ENCODE measurements at places on chromosomes 12 and 14.

GRCh38 chr12:93634416-93634815 lies 42.8 kb upstream of the CRADD start:
- DNase-seq: no peak

DNA sequence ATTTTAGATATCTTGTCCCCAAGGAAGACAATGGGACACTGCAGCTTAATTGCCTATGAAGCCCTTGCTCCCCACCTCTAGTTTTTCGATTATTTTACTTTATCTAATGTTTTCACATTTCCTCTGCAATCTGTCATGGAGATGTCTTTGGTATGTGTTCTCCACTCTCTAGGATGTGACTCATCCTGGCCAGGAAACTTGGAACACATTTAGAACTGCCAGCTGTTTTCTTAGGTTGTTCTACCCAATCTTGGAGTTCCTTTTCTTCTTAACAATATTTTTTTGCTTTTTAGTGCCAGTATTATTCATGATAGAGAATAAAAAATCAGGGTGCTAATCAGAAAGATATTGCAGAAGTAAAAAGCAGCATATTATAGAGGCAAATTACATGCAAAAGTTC lies 101.7 kb upstream of the CLEC14A start:
- no peak for DNase-seq

- DNase-seq: no peak
Observed at GRCh38 chr12:77392467-77393088, 327.2 kb upstream of the E2F7 start.

- no peak for DNase-seq
Observed at GRCh38 chr12:67649261-67649569, 670 bp downstream of the DYRK2 start.

- no peak for DNase-seq
Observed at GRCh38 chr12:57135527-57136326, 7.4 kb downstream of the LRP1 start.

DNA sequence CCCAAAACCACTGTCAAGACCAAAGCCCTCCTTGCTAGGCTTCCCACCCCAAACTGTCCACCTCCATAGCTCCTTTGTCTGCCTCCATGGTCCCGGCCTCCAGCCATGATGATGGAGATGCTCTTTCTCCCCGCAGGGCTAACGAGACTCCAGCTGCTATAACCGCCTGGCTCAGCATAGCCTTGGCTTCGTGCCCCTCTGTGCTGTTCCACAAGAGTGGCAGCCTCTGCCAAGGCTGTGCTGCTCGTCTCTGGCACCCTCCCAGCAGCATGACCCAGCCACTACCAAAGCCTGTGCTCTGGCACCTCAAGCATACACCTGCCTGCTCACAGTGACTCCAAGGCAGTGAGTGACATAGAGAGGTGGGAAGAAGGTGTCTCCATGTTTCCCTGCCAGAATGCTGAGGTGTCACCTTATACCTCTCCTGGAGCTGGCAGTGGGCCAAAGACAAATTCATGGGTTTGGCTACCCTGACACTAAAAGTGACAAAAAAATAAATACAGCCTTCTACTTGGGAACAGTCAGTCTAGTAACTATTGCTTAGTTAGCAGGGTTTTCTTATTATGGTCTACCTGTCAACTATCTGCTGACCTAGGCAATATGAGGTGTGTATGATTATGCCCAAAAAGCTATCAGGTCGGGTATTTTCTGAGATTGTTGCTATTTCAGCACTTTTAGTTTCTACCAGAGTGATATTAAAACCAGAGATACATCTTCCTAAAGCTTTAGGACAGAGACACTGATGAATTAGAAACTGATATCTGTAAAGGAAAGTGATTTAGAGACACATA lies 16.1 kb upstream of the KRT73 start:
- DNase-seq: no peak

GRCh38 chr12:106304001-106304421 lies 1.5 kb downstream of the TCP11L2 start:
- no peak for DNase-seq

GRCh38 chr14:57171363-57171762 lies 97.3 kb downstream of the EXOC5 start:
- no peak for DNase-seq

DNA sequence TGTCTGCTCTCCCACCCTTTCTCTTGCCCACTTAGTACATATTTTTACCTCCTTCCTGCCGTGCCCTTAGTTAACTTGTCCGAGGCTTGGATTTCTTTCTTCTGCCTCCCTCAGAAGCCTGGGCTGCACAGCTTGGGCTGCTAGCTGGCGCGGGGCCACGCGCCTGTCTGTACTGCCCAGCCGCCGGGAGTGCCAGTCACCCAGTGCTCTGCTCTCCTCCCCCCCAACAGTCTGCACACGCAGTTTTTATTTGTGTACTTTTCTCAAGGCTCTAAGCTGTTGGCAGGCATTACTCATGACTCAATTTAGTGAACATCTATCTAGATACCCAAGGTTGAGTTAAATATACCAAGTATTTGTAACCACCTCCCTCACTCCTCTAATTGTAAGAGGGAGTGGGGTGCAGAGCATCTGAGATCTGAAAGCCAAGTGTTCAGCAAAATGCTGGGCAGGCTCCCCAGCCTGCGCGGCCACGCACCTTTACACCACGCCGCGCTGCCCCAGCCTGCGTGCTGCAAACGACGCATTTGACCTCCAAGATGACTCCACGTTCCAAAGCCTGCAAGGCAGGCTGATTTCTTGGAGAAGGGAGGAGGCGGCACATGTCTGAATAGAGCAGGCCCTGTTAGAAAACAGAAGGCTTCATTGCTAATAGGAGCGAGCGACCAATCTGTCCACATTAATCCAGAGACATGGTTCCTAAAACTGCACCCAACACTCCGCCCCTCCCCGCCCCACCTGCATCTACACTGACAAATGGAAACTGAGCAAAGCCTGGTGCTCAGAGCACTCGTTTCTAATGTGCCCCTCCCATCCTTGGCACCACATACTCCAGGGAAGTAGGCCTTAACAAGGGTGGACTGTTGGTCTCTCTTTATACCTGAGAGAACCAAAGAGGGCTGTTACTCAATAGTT lies 18.2 kb upstream of the CACNA2D4 start:
- no peak for DNase-seq

DNA sequence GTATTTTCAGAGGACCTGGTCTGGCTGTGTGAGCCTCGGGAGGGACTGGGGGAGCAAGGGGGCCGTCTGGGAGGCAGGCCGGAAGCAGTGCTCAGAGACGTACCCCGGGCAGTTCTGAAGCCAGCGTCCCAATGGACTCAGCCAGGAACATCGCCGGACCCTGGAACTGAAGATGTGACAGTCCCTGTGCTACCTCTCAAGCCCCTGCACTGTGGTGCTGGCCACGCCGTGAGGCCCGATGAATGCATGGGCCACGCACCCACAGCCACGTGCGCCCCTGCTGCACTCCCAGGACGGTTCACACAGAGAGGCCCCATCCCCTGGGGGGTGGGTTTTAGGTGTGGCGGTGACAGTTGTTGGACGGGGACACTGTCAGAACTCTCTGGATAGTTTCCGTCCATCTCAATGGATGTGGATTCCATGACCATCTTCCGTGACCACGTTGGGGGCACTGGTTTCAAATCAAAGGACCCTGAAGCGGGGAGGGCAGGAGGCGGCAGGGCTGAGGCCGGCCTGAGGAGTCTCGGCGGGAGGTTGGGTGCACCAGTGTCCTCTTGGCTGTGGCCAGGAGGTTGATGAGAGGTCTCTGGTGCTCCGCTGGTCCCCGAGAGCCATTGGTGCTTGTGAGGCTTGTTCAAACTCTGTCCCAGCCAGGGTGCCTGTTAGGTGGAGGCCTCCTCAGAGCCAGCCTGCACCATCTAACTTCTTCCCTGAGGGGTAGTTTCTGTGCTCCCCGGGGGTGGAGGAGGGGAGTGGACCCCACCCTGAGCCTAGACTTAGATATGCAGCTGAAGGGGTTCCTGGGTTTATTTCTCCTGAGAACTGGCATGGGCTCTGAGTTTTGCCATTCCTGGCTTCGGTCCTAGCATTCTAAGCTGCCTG lies 36.3 kb upstream of the TSPAN9 start:
- no peak for DNase-seq

DNA sequence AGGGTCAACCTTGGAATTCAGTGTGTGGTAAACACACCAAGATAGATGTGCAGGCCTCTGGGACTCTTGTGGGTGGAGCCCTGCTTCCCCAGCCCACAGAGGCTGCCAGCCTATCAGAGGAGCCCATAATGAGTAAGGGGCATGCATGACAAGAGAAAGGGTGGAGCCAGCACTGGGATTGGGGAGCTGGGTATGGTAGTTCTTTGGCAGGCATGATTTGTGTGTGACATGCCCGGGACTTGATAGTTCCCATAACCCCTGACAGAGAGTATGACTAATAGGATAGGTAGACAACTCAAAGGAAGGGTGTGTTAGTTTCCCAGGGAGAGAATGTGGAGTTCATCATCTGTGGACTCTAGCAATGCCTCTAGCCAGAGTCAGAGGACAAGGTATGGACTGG lies 143.0 kb downstream of the EMP1 start:
- DNase-seq: no peak

DNA sequence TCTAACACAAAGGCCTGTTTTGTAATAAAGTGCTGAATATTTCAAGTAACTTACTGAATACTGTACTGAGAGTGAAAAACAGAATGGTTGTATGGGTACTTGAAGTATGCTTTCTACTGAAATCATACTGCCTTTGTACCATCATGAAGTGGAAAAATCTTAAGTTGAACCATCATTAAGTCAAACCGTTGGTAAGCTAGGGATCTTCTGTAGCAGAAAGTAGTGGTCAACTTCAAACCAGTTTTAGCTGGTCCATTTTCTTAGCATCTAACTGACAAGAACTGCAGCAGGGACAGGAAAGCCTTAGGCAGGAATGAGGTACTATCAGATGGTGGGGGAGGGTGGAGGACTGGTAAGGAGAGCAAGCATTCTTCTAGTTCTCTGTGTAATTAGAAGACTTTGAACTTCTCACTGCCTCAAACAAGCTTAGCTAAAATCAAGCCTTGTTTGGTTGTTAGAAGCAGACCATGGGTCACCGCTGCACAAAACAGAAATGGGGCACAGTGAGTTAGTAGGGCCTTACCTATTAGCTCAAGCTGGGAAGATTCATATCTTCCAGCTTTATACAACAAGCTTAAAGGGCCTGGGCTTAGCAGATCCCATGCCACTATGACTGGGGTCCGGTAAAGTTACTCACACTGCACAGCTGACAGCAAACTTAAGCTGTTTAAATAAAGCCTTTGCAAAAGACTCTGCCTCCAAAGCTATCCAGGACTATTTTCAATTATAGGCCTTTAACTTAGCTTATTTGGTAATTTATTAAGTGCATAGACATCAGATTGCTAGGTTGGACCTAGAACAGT lies 73.8 kb downstream of the ACADS start:
- DNase-seq: no peak

DNA sequence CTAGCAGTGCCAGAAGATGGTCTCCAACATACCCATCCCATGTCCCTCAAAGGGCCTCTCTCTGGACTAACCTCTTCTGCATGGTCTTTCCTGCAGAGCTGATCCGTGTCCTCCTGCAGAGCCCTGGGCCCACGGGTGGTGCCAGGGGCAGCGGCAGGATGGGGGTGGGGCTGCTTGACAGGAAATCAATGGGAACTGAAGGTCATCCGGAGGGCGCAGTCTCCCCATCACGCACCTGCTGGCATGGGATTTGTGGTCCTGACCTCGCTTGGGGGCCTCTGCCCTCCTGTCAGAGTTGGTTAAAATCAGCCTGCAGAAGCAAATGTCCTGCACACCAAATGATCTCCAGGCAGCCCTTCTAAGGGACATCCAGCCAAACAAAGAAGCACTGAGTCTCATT lies 110.2 kb downstream of the DPF3 start:
- no peak for DNase-seq

DNA sequence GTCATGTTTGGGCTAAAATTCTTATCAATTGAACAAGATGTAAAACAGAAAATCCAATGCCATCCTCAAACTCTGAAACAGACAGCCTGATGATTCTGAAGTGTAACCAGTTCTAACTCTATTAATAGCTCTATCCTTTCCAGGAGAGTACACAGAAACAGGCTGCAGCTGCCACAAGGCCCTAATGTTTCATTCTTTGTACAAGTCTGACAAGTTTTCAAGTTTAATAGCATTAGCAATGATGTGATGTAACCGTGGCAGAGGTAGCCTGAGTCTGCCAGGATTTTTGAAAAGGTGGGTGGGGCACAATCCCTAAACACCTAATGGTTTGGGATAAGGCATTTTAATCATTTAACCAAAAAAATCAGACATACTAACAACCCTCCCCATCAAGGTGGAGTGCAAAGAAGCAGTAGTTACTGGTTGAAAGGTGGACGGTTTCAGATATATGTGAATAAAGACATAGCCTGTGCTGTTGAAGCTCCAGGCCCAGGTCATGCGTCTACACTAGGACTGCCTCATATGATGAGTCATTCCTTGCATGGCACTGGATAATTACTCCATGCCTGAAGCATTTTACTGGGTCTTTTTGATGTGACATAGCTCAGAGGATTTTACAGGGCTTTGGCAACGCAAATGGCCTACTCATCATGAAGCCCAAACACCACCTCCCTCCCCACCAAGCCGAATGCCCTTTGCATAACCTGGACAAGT lies 145.1 kb upstream of the GRIP1 start:
- DNase-seq: no peak

DNA sequence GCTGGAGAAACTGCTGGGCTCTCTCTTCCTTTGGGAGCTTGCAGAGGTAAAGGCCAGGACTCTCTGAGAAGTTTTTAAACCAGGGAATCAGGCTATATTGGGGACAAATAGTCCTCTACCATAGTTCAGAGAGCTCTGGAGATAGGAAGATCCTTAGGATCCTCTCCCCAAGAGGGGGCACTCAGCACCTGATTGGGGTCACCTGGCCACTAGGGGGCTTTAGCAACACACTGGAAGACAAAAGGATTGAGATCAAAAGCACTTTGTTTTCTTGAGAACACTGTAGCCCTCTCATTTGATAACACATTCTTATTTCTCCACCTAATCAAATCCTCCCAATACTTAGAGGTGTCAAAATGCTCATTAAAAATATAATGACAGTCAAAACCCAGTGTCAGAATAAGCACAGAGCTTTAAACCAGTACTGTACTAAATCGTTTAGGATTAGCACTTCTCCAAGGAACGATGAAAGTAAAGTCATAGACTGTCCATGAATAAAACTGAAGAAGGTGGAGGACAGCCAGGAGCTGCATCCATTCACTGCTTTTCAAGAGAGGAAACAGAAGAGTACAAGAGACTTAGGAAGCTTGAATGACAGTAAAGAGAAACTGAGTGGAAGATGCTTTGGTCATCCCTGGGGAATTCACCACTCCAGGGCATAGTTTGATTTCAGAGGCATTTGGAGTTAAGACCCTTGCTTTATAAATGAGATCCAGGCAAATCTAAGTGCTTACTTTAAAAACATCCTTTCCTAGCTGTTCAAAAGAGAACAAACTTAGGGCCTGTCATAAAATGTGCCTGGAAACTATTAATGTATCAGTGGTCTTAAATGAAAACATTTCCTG lies 26.5 kb downstream of the BMP4 start:
- DNase-seq: no peak
